A375 (cell line): ENCODE measurements at places on chromosomes 6 and 20. TPM values are rescaled to one million over a fixed set of nuclear protein-coding genes. Genes with fewer than 3 reads are reported as not detected.

Gene MAP3K4
- total RNA-seq = 16.3 and 29.8 TPM in 2 replicates

Gene TNFRSF21
- 37.3 and 37.5 TPM in 2 replicates for total RNA-seq

Gene ALDH5A1
- 4.6 and 5.5 TPM in 2 replicates for total RNA-seq

Gene FAM83C
- total RNA-seq = 0.11 TPM in 1 of 2 replicates, not detected in the other

Gene IFNGR1
- total RNA-seq = 9.5 and 11.0 TPM in 2 replicates

Gene ECT2L
- total RNA-seq = not detected in 2 replicates

Gene NRN1
- total RNA-seq = 4.0 and 6.1 TPM in 2 replicates

Gene SAMD10
- total RNA-seq = 1.7 and 1.9 TPM in 2 replicates

Gene RAET1L
- 0.08 TPM in 1 of 2 replicates, not detected in the other for total RNA-seq

Gene CGA
- not detected in 2 replicates for total RNA-seq
